Mesothelial cell of epicardium (in vitro differentiated cells): ENCODE measurements at places on chromosomes 7 and 10. TPM values are rescaled to one million over a fixed set of nuclear protein-coding genes. Genes with fewer than 3 reads are reported as not detected.

The HOXA10 gene
- total RNA-seq: 13.1 to 14.4 TPM (median 13.8 TPM) in 3 replicates

The MUC12 gene
- 0.73 to 1.4 TPM (median 1.1 TPM) in 3 replicates for total RNA-seq

The NANOS1 gene
- 4.1 to 4.6 TPM (median 4.4 TPM) in 3 replicates for total RNA-seq

The FRMD4A gene
- total RNA-seq: 41.7 to 45.0 TPM (median 42.4 TPM) in 3 replicates

GRCh38 chr10:43846968-43847367, 198.3 kb upstream of the ZNF32 start:
- DNase-seq: no peak

The ARL5B gene
- 44.9 to 46.6 TPM (median 45.3 TPM) in 3 replicates for total RNA-seq
